Fibroblast of mammary gland (primary cell): ENCODE measurements at places on chromosomes 1 and 21.

DNA sequence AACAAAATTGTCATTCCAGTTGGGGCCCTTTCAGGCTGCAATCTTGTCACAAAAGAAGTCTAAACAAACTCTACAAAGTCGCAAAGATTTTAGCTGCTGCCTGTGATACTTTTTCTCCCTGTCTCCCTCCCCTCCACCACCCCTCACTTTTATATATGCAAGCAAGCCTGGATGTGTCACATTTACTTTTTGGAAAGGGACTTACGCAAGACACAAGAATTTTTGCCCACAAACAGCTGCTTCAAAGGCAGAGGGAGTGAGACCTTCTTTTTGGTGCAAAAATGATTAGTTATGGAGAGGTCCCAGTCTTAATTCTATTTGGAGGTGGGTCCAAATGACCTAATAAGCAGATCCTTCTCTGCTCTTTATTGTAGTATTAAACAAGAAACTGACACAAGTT is 22.9 kb upstream of the RALGPS2 start:
- peak; percentile 61 for DNase-seq

DNA sequence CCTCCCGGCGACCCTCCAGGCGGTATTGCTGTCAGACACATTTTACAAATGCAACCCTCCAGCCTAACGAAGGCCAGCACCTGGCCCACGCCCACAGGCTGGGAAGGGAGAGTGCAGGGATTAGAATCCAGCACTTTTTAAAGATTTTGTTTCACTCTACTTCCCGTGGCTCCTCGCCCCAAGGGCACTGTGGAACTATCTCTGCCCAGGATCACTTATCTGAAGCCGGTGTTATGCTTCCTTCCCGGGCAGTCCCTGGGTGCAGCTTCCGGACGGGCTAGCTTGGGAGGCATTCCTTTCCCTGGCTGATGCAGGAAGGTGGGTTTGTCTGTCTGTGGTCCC is 35.8 kb downstream of the CCN1 start:
- no peak for DNase-seq

DNA sequence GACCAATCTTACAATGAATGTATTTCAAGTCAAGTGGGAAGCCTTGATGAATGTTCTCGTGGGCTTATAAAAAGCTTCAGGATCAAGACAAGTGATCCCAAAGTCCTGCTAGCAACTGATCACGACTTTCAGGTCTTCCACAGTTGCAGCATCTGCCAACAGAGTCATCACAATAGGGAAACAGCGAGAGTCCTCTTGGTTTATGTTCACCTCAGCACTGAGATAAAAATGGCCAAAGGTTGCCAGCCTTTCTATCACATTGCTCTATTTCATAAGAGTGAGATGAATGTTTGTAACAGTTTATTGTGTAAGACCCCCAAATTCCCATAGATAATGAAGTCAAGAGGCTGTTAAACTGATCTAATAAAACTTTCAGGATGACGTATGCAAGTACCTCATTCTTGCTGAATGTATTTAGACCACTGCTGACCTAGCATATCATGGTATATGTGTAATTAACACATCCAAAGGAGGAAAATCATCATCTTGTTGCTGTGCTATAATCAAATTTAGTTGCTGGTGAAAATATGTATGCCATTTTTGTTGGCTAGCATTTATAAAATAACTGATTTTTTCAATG is 150.6 kb downstream of the TGFBR3 start:
- no peak for DNase-seq

DNA sequence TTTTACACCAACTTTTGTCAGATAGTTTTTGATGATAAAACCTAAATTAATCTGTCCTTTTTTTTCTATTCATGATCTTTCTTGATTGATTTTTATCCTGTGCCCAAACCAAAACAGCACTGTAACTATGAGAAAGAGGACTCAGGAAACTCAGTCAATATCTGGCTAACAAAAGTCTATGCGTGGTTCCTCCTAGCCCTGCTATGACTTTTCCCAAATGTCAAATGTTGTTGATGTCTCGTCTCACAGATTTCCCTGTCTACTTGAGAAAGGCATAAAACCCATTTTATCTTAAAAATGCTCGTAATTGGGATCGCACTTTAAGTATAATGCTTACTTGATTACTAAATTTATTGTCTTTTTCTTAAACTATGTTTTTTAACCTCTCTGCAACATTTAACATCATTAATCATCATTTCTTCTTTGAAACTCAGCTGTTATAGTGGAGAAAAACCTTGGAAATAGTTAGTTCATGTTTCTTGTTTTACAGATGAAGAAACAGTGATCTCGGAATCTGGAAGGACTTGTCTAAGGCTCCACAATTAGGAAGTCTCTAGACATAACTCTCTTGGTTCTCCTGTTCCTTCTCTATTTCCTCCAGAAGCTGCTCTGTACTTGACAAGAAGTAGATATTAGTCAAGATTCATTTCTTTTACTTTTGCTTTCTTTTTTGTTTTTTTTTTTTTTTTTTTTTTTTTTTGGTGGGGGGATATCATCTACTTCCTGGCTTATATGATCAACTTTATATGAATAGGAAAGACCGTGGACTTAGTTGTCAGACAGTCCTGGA is 26.2 kb upstream of the PTPRC start:
- no peak for DNase-seq

GRCh38 chr1:114105421-114105979 is 48.2 kb downstream of the SYT6 start:
- DNase-seq, result peak; percentile 5

GRCh38 chr1:2330035-2330434 is 61.3 kb downstream of the MORN1 start:
- no peak for DNase-seq

DNA sequence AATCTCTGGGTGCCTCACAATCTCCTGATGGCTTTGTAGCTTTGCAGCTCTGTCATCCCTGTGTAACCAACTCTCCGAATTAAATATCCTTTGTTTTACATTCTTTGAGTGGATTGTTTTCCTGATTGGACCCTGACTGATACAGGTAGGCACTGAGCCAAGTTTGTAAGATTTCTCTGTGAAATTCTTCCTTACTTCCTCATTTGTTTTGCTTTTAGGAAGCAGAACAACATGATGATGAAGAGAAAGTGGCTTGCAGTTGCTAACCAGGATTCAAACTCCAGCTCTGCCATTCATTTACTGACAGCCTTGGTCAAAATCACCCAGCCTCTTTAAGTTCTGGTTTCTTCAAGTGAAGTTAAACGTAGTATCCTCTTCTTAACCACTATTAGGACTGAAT is 452.3 kb downstream of the OMA1 start:
- DNase-seq, result no peak

DNA sequence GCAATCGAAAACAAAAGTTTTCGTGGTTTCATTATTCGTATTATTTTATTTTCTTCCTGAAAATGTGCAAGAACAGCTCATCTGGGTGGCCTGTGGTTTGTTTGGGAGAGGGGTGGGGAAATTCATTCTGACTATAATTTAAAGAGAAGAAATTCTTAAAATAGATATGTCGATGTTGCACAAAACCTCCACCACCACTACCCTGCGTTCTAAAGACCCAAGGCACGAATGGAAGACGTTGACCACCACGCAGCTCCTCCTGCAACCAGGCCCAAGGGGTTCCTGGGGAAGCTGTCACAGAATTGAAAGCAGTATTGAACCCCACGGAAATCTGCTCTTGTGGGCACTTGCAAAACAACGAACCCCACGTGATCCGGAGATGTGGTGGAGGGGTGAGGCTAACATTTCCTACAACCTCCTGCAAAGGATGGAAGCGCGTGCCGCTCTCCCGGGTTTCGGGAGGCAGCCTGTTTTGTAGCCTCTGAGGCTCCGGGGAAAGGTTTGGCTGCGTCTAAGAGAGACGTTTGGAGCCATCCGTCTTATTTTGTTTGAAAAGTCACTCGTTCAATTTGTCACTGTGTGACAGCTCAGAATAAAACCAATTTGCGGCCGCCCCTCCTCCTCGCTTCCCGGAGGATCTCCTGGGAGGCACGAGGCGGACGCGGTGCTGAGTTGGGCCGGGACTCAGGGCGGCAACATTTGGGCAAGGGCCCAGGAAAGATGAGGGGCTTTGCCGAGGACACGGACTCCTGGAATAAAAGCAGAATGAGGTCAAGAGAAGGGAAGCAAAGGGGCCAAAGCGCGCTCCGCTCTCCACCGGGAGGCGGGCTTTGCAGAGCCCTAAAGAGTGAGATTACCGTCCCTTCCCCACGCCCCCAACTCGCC is 810 bp upstream of the HLX start:
- peak; percentile 36 for DNase-seq

GRCh38 chr1:193456811-193457280 is 270.4 kb upstream of the B3GALT2 start:
- no peak for DNase-seq

GRCh38 chr1:218717575-218717974 is 372.4 kb downstream of the TGFB2 start:
- peak; percentile 37 for DNase-seq

DNA sequence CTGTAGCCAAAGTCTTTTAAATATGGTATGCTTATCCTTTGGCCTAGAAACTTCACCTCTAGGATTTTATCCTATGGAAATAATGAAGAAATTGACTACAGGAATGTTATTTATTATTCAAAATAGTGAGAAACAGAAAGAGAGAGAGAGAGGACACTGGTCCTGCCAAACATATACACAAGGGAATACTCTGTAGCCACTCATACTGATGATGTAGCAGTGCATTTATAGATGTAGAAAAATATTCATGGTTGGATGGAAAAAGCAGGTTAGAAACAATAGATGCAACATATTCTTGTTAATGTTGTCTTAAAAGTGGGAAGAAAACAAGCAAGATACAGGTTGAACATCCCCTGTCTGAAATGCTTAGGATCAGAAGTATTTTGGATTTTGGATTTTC is 22.2 kb upstream of the EPHB2 start:
- DNase-seq, result no peak

DNA sequence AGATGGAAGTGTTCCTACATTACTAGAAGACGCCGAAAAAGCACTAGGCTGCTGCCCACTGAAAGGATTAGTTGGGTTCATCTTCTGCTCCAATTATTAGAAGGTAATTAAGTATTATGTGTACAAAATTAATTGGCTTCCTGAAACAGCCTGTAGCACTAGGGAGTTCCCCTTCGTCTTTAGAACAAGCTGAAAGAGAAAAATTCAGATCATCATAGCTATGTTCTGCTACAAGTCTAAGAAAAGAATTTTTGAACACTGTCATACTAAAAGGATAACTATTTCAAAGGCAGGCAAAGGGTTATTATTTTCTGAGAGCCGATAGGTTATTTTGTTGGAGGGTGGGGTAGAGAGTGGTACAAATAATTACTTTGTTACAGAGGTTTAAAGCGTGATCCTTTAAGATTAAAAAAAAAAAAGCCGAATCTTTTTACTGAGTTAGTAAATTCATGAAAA is at the start of gene MCM3AP:
Gene MCM3AP (minus strand): TSS at position 406 of the 456 bp plus-strand sequence. CDS start 325 bp downstream, at position 81.
- DNase-seq, result no peak

DNA sequence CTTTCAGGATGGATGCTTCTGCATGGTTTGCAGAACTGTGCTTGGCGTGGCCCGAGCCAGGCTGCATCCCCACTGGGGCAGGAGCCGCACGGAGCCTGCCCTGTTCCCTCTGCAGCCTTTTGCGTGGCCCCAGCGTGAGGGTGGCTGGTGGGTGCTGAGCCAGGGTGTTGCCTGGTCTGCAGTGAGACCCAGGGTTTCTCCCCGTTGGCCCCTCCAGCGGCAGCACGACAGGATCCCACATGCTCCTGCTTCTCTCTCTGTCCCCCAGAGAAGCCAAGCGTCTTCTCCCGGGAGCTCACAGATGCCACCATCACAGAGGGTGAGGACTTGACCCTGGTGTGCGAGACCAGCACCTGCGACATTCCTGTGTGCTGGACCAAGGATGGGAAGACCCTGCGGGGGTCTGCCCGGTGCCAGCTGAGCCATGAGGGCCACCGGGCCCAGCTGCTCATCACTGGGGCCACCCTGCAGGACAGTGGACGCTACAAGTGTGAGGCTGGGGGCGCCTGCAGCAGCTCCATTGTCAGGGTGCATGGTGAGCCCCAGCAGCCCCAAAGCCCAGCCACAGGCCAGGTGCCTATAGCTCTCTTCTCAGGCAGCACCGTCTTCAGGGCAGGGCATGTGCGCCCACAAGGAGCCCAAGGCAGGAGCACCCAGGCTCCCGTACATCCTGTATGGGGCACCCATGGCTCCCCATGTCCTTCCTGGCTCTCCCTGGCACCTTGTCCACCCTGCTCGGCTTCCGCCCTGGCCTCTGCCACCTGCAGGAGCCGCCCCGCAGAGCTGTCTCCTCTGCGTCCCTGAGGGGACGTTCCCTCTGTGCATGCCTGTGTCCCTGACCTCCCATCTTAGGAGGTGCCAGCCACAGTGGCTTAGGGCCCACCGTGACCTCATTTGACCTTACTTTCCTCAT is 78.9 kb downstream of the OBSCN start:
- DNase-seq, result no peak

- no peak for DNase-seq
These were observed 113.1 kb downstream of the DNM3 start for GRCh38 chr1:171954361-171954760.

DNA sequence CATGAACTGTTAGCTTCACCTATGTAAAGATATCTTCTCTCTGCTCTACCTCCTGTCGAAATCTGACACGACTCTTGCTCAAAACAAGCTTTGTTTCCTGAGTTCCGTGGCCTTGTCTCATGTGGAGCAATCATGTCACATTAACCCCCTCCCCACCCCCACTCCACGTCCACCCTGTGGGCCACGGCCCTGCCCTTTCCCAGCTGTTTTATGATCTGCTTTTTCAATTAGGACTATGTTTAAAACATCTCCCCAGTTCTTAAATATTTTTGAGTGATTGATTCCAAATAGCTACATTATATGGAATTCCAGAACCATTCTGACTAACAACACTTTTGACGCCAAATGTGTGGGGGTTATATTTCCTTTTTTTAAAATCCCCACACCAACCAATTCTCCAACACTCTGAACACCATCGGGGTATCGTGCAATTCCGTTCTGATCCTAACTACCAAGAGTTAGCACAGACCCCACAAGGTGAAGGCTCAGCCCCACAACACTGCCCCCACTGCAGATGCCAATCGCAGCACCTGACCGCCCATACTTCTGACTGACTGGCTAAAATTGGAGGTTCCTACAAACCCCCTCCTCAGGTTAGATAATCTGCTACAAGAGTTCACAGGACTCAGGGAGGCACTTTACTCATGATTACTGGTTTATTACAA is 12.7 kb upstream of the S100A8 start:
- no peak for DNase-seq

DNA sequence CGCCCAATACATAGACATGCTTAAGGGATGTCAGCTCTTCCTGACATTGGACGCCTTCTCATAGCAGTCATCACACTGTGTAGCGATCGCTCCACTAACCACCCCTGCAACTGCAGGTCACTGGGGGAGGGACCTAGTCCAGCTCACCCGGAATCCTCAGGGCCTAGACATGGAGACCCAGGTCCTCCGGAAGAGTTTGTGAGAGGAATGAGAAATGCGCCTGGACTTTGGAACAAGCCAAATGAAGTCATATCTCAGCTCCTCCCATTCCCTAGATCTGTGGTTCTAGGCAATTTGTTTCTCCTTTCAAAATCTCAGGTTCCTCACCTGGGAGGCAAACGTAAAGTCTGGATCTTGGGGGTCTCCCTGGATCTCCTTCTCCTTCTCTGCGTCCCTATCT is 253.3 kb downstream of the KAZN start:
- DNase-seq, result no peak
